ENCODE measurements at places on chromosomes 7 and 10.

- DNase-seq: no peak
Measured at GRCh38 chr10:51251110-51251509, 176.8 kb downstream of the PRKG1 start.

GRCh38 chr7:154781369-154782303, 221.3 kb downstream of the PAXIP1 start:
- no peak for DNase-seq

- DNase-seq: no peak
Measured at GRCh38 chr7:101124376-101125056, 2.4 kb upstream of the SERPINE1 start.

GRCh38 chr10:64191286-64191685, 670.1 kb downstream of the REEP3 start:
- no peak for DNase-seq

DNA sequence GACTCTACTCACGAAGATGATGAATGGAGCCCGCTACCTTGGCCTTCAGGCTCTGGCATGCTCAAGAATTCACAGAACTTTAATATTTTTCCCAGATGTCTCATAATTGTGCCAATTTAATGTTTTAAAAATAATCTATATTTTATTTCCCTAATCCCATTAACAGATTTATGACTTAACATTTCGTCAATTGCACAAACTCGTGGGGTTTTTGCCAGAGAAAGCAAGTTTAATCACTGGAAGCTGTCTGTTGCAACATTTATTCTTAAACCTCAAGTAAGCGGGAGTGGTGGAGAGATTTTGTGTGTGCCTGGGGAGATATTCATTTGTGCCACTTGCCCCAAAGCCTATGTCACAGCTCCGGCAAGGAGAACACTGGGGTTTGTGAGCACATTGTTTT, 117.9 kb downstream of the TEX36 start:
- DNase-seq: no peak

- DNase-seq: no peak
Measured at GRCh38 chr7:98655611-98656010, 38.5 kb downstream of the NPTX2 start.

DNA sequence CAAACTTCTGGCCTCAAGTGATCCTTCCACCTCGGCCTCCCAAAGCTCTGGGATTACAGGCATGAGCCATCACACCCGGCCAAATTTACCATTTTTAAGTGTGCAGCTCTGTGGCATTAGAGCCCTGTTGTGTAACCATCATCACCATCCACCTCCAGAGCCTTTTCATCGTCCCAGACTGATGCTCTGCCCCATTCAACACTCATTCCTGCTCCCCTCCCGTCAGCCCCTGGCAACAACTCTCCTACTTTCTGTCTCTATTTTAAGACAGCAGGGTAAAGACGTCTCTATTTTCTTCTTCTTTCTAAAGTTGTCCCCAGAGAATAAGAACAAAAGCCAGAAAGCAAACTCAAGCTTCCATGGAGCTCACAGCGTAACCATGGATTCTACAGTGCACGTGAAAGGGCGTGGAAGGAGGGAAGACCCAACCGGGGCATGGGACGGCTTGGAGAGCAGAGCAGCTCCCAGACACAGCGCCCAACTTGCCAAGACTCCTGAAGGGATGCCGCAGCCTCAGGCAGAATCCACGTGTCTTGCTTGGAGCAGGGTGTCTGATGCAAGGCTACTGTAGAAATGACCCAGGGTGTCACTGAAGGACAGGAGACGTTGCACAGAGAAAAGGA, 42.7 kb upstream of the PITRM1 start:
- no peak for DNase-seq

DNA sequence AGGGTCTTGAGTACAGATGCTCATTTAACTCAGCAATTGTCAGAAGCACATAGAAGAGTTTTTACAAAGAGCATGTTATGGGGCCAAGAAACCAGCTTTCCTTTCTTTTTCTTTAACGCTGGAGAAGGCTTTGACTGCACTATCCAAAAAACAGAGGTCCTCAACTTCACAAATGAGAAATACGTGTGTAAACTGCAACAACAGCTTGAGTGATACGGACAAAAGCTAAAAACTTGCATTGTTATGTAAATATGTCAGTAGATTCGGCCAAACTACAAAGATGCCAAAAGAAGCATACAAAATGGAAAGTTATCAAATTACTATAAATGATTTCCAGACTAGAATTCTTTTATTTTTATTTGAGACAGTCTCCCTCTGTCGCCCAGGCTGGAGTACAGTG, 62.4 kb upstream of the C10orf90 start:
- no peak for DNase-seq

- DNase-seq: no peak
Measured at GRCh38 chr7:70553364-70553763, 578.6 kb upstream of the GALNT17 start.

DNA sequence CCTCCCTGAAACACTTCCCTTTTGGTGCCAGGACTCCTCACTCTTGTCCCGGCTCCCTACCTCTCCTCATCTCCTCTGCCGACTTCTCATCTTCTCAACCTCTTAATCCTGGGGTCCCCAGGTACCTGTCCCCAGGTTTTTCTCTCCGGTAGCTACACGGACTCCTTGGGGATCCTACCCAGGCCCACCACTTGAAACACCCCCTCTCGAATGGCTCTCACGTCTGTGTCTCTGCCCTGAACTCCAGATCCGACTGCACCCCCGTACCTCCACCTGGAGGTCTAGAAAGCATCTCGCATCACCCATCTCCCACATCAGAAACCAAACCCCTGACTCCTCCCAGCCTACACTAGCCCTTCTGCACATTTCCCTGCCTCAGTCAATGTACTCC, 4.8 kb downstream of the TBATA start:
- no peak for DNase-seq

DNA sequence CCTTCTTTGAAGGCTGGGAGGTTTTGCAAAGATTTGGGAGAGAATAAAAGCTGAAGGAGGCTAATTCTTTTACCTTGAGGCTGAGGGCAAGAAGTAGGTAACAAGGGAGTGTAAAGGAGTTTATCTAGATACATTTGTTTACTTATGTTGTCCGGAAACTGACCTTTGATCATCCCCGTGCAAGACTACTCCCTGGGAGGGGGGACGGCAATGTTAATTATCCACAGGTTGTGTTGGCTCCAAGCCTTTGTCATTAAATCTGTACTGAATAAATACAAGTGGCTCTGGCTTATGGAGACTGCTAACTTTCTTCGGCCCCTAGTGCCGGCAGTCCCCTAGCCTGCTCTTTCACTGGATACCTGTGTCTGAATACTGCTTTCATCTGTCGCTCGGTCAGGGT, 1250.6 kb upstream of the LRRTM3 start:
- DNase-seq: no peak

- DNase-seq: no peak
Measured at GRCh38 chr7:103149808-103150180, 895 bp upstream of the NAPEPLD start.

DNA sequence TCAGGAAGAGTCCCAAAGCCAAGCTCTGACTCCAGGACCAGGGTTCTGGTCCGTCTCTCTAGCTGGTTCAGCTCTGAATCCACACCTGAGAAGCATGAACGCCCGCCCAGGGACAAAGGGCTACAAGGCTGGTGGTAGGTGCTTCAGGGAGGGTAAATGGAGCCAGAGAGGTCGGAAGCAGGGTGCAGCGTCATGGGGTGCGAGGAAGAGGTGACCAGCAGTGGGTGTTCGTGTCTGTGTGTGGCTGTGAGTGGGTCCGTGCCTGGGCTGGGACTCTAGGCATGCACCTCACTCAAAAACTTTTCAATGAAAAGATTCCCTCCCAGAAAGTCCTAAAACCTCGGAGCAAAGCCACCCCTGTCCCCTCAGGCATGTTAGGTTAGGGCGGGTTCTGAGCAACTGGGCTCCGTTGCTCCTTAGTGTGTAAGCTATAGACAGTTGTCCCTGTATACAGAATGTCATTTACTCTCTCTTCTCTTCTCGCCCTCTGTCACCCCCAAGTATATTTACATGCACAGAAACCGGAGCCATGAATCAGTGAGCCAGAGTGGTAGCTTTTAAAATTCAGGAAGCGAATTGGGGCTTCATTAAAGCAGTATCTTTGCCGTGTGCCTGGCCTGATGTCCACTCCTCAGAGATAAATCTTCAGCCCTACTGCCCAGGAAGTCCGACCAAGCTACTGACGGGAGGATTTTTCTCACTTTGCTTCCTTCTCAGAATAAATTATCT, 12.3 kb upstream of the GATA3 start:
- DNase-seq: no peak

DNA sequence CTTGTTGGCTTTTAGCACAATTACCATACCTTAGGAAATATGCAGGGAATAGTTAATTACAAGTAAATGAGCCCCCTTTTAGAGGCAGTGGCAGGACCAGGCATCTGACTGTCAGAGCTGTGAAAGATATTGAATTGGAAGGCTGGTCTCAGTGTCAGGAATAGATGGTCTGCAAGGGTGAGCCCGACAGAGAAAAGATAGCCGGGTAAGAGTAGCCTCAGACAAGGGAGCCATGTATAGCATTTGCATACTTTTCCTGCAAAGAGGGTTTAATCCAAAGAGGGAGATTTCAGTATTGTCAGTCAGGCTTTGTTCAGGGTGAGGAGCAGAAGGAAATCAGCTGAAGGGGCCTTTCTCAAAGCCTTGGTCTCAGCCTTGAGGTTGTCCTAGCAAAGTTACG, 128.9 kb upstream of the FZD1 start:
- DNase-seq: no peak
